GM04504 (cell line): ENCODE measurements at places on chromosomes 6 and 20.
A peak's percentile ranks its signal among the peaks of the same experiment; 100 is the strongest.

DNA sequence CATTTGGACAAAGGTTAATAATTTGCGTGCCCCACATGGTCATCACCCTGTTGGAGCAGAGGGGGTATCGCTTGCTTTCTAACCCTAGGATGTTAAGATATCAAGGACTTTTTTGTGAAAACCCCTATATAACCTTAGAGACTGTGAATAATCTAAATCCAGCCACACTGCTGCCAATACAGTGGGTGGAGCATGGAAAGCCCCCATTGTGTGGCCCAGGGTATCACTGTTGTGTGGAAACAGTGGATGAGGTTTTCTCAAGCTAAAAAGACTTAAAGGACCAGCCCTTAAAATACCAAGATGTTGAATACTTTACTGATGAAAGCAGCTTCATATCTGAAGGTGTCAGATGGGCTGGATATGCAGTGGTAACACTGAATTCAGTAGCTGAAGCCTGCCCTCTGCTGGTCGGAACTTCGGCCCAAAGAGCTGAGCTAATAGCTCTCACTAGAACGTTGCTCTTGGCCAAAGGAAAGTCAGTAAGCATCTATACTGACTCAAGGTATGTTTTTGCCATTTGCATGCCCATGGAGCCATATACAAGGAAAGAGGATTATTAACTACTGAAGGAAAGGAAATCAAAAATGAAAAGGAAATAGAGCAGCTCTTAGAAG is 695.2 kb downstream of the PHF3 start:
- no peak for DNase-seq

DNA sequence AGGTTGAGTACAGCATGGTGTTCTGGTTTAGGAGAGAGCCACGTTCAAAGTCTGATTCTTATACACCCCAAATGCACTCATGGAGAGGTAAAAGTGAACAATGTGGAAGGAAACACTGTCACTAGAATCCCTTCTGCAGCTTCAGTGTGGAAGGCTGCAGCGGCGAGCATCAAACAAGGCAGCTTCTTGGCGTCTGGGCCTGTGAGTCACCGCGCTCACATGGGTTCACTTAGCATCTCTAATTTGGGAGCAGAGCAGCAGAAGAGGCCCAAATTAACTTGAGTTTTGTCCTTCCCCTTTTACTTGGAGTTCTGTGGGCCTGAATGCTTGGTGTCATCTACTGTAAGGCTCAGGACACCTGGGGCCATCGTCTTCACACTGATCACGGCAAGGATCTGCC is 10.9 kb upstream of the E2F1 start:
- DNase-seq, result peak; percentile 56

DNA sequence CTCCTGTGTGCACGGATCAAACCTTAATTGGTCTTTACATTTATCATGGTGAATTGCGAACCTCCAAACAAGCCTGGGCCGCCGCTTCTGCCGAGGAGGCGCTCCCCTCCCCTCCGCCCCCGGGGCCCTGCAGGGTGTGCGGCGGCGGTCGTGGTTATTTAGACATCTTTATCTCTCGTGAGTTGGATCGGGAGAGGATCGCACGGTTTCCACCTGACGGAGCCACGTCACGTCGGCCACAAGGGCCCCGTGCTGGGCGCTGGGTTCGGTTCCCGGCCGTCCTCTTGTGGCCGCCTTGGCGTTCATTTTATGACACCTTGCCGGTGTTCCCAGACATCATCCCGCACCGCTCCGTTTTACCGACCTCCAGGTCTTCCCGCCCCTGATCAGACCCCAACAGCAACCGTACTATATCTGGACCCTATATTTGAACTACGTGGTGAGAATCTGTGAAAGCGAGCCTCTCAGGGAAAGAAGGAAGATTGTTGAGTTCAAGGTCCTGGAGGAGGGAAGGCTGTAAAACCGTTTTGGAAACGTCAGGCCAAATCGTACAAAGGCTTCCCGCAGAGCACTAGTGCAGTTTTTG is 1.3 kb upstream of the CNR1 start:
- no peak for DNase-seq

DNA sequence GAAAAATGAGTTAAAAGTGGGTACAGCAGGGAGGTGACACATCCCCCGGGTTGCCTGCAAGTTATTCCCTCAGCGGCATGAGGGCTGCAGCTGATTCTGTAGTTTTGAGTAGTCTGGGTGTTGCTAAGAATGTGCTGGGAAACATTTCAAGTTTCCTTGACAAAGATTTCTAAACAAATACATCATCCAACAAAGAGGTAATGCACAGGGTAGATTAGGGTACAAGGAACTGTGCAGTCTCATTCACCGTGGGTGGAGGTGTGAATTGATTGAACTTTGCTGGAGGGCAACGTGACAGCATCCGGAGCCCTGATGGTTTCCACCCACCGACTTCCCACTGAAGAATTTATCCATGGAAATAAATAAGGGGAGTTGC is 21.8 kb downstream of the CASS4 start:
- DNase-seq, result peak; percentile 82

- no peak for DNase-seq
Observed at GRCh38 chr20:48821261-48821920, 6.4 kb downstream of the PREX1 start.

- no peak for DNase-seq
Observed at GRCh38 chr6:88785478-88785877, 177.9 kb downstream of the RNGTT start.

DNA sequence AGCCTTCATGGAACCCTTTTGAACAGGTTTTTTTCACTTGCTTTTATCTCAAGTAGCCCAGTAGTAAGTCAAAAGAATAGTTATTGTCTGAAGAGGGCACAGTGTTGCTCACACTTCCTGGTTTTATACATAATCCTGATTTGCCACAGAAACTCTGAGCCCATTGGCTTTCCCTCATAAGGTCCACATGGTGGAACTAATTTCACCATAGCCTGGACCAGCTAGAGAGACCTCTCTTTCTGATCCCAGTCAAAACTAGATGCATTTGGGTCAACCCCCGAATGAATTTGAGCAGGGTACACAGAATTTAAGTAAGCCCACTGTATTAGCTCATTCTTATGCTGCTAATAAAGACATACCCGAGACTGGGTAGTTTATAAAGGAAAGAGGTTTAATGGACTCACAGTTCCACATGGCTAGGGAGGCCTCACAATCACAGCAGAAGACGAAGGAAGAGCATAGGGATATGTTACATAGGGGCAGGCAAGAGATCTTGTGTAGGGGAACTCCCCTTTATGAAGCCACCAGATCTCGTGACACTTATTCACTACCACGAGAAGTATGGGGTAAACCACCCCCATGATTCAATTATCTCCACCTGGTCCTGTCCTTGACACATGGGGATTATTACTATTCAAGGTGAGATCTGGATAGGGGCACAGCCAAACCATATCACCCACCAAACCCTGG is 6.2 kb downstream of the RWDD2A start:
- DNase-seq, result no peak

DNA sequence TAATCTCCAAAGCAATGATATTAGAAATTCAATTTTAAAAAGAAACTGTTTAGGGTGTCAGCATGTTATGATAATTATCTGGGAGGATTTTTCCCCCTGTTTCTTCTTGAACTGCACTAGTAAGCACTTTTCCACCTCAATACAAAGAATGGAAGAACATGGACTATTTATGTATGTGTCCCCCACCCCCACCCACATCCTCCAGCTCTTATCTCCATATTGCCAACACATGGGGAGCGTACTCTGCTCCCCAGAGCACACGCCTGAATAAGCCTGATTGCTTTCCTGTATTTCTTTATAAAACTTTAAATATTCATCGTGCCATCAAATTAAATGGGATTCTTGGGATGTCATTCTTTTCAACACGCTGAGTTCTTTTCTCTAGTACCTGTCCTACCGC is 11.4 kb upstream of the LRFN2 start:
- DNase-seq, result no peak

- DNase-seq, result no peak
Observed at GRCh38 chr6:153086225-153086990, 44.7 kb downstream of the RGS17 start.

- peak; percentile 13 for DNase-seq
Observed at GRCh38 chr6:30102414-30102969, 10.4 kb downstream of the TRIM31 start.

DNA sequence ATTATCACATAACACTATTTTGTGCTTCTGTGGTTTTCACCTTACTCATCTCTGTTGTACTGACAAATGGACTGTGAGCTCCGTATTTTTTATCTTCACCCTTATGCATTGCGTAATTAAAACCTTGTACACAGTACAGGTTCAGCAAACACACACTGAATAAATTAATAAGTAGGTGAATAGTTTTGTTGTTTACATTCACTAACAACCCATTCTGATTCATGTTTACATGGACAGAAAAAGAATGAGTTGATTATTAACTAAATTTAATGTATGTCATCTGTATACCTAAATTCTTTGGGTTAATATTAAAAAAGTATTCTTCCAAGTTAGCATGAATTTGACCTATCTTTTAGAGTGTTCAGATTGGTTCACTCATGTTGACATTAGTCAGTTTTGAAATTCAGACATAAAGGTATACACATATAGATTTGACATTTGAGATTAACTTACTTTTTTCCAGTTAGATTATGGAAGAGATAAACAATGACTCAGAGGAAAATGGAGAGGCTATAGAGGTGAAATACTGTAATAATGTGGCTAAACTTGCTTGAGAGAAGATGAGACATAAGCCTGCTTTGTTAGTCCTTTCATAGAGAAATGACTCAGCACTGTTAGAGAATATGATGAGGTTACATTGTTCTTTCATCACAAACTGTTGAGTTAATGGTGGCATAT is 541.7 kb upstream of the FLRT3 start:
- DNase-seq, result peak; percentile 35

GRCh38 chr6:44497807-44498206 is 110.3 kb downstream of the CDC5L start:
- DNase-seq, result no peak

GRCh38 chr20:36307412-36308325 is 1.5 kb downstream of the DLGAP4 start:
- DNase-seq, result no peak
